ENCODE measurements at places on chromosomes 1 and 21.

- no peak for DNase-seq
Observed at GRCh38 chr1:22074803-22075202, 22.3 kb downstream of the CDC42 start.

DNA sequence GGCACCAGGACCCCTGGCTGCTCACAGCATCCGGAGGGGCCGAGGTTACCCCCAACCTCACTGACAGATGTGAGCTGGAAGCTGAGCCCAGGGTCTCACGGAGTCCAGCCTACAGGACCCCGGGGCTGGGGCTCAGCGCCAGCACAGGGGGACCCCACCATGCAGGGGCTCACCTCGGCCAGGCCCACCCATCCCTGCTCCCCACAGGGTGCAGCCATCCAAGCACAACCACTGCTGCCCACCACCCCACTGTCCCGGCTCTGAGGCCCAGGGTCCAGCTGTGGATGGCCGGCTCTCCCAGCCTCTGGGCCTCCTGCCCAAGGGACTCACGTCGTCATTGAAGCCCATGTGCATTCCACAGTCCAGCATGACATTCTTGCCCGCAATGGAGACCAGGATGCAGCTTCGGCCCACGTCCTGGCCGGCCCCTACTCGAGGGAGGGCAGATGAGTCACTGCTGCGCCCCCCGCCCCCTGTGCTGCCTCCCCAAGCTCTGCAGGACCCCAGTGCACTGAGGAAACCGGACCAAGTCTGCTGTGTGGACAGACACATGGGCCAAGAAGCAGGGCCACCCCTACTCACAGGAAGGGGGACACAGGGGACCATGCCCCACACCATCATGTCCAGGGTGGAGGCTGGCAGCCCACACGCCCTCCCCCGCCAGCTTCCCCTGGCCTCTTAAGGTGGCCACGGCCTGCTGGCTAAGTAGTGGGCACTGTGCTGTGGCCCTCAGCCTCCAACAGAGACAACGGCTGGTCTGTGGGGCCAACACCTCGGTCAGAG is 3.6 kb downstream of the INTS11 start:
- no peak for DNase-seq

- DNase-seq = no peak
Observed at GRCh38 chr1:43199093-43199726, 27.1 kb downstream of the CFAP57 start.

DNA sequence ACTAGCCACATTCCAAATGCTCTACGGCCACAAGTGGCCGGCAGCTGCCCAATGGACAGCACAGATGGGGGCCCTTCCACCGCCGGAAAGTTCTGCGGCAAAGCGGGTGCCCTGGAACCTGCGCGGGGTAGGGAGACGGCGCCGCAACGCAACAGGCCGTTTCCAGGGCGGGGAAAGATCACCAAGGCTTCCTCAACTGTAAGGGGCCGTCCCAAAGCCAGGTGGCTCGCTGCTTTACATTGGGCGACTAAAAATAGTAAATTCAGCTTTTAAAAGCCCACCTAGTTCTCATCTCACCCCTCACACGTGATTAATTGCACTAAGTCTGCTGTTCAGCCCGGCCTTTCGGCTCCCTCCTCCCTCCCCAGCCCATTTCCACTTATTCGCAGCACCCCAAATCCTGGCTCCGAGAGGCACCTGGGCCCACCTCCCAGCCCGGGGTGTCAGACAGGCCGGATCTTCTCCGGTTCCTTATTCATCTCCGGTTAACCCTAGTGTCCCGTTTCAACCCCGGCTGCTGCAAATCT is 643 bp downstream of the CFAP298 start:
- DNase-seq = peak; percentile 2

GRCh38 chr1:160353223-160353622 is 10.0 kb downstream of the NCSTN start:
- DNase-seq = no peak

GRCh38 chr1:21774835-21775549 is 8.0 kb downstream of the USP48 start:
- no peak for DNase-seq

DNA sequence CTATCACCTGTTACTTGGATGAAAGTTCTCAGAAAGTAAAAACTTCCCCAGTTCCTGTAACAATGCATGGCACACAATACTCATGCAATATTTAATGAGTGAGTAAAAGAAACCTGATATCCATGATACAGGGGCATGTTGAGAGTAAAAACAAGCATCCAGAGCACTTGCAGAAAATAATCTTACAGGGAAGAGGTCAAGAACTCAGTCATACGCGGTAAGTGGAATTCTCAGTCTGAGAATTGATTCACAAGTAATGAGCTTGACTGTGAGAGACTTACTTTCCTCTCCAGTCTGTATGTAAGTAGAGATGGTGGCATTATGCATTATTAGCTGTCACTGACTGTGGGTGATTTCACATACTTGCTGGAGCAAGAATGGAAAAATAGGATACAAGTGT is 976.9 kb downstream of the BRINP3 start:
- DNase-seq = peak; percentile 5

DNA sequence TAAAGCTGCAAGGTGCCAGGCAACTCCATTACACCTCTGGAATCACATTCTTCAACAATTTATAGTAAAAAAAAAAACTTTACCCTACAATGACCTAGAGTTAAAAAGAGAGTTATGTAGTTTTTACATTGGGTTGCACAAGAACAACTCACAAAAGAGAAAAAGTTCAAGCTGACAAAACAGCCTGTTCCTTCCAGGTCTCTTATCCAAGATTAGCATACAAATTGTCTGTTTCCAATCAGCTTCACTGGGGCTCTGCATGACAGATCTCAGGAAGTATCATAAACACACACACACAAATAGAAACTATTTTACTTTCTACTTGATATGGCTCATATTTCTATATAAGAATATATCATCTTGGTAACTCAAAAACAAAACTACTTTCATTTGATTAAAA is 154.6 kb downstream of the PCNX2 start:
- DNase-seq = no peak

DNA sequence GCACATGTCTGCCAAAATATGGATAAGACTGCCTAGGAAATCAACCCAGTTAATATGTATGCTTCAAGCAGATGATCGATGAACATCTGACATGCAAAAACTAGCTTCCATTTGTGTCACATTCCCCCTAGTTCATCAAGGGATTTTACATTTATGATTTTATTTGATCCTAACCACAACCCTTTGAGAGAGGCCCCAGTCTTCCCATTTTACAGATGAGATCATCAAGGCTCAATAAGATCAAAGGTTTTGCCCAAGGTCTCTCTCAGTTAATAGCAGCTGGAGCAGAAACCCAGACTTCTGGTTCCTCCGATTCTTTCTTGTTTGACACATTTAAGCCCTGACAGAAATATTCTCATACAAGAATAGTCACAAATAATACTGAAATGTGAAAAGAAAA is 107.7 kb upstream of the PPP2R5A start:
- no peak for DNase-seq

DNA sequence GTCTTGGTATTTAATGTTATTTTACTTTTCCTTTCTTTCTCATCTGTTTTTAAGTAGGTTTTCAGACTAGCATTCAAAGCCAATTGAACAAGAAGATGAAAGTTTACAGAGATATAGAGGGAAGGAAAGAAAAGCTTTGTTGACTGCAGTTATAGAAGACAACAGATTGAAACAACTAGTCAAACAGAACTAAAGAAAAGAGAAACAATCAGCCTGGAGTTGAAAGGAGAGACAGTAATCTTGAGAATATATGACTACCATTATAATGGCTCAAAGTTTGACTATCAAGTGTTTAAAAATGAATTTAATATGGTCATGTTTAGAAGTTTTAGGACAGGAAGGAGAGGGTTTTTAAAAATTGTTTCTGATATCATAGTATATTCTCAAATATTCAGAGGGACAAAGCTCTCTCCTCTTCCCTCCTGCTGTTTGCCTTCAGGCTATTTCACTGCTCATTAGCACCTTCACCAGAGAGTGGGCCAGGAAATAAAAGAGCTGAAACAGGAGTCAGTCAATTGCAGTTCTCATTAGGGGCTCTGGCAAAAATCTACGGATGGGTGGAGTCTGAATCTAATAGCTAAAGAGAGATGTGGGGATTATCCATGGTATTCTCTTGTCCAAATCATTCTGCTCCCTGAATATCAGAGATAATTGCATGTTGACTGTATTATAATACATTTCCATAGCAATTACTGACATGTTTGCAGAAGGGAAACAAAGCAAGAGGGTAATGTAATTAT is 577.8 kb downstream of the BRINP3 start:
- DNase-seq = no peak

DNA sequence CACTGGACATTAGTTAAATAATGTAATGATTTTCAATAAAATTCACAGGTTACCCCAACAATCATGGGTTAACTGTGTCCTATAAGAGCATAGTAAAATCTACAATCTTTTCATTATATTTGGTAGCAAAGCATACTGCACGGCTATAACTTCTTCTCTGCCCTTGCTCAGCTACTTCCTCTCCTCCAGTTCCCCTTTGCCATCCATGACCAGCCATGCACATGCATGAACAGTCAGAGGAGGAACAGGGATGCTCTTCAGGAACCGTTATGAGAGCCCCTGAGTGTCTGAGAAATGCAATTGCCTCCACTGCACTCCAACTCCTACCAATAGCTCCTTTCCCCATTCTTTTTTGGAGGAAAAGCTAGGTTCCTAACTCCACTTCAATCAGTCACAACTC is 646.7 kb downstream of the LTN1 start:
- DNase-seq = no peak

DNA sequence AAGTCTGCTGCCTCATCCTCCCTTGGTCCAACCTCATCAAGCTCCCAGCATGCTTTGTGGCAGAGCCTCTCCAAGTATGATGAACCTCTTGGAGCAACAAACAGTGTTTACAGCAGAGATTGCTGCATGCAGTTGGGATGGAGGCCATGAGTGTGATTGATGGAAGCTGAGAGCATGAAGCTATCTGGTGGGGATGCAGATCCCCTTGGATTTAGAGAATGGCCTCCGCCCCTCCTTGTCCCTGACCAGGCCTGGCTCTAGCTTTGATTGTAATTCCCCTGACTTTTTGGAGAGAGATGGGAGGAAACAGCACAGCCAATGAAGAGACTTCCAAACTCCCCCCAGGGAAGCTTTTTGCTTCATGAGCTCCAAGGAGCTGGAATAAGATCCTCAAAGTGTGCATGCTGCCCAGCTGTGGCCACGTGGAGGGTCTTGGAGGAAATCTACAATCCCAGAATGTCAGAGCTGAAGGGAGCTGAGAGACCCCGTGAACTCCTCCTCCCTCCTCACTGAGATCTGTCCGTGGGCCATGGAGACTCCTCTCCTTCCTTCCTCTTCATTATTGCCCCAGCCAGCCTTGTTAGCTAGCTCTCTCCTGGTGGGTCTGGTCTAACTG is 165.3 kb upstream of the USP24 start:
- DNase-seq = no peak

GRCh38 chr1:25100151-25100833 is 132.0 kb downstream of the SYF2 start:
- DNase-seq = no peak

DNA sequence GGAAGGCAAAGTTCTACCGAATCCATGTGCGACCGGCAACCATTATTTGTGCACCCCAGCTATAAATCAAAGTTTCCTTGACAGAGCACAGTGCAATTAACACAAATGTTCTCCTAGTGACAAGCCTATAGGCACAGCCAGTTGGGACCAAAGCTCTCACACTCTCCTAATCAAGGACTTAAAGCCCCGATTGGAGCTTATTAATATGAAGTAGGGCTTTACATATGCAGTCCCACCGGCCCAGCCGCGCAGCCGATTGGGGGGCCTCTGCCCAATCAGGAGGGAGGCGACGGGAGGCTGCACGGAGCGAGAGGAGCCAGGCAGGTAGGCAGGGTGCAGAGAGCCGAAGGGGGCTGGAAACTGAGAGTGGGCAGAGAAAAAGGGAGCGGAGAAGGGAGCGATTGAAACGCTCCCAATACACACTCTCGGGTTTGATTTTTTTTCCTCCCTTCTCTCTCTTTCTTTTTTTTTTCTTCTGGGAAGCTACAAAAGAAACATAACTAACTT is at the start of gene ESRRG:
Gene ESRRG, minus strand, starts transcription at position 156 of the 507 bp plus-strand sequence. Its CDS starts 130 bp downstream, at position 26.
- no peak for DNase-seq

GRCh38 chr1:103108376-103109150 is at the start of gene COL11A1:
Gene COL11A1, minus strand, starts transcription at chr1:103108522. Its CDS starts 344 bp downstream, at chr1:103108178.
- no peak for DNase-seq

- no peak for DNase-seq
Observed at GRCh38 chr1:24095140-24095859, 16.6 kb downstream of the MYOM3 start.

- DNase-seq = no peak
Observed at GRCh38 chr1:24960071-24960801, 30.2 kb upstream of the RUNX3 start.

DNA sequence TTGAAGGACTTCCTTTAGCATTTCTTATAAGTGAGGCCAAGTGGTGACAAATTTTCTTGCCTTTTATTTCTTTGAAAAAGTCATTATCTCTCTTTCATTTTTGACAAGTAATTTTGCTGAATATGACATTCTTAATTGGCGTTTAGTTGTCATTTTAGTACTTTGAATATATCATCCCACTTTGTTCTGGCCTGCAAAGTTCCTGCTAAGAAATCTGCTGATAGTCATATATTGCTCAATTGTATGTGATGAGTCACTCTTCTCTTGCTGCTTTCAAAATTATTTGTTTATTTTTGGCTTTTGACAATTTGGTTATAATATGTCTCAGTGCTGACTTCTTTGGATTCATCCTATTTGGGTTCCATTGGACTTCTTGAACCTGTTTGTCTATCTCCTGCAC is 312.6 kb downstream of the DUSP10 start:
- DNase-seq = peak; percentile 4

GRCh38 chr1:226209307-226210059 is 14.0 kb upstream of the MIXL1 start:
- no peak for DNase-seq

GRCh38 chr1:54335755-54336108 is 70.5 kb downstream of the SSBP3 start:
- DNase-seq = peak; percentile 77

- DNase-seq = peak; percentile 25
Observed at GRCh38 chr1:93565496-93566206, 116.0 kb downstream of the BCAR3 start.

- DNase-seq = no peak
Observed at GRCh38 chr1:244063498-244063897, 12.4 kb downstream of the ZBTB18 start.

DNA sequence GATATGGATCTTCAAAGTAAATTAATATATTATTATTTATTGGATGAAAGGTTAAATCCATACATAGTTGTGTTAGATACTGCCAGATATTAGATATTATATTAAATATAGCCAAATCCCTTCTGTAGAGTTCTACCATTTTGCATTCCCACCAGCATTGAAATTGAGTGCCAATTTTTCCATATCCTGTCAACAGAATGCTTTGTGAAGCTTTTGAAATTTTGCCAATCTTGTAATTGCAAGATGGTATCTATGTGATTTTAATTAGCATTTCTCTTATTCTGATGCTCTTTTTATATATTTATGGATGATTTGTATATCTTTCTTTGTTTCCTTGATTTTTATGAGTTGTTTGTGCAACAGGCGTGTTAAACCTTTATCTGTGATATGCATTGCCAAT is 67.0 kb upstream of the CD34 start:
- no peak for DNase-seq

GRCh38 chr1:47827109-47827508 is 170.1 kb downstream of the TRABD2B start:
- DNase-seq = no peak

All from NCI-H226 (cell line).